ENCODE measurements at places on chromosomes 5 and 9.

DNA sequence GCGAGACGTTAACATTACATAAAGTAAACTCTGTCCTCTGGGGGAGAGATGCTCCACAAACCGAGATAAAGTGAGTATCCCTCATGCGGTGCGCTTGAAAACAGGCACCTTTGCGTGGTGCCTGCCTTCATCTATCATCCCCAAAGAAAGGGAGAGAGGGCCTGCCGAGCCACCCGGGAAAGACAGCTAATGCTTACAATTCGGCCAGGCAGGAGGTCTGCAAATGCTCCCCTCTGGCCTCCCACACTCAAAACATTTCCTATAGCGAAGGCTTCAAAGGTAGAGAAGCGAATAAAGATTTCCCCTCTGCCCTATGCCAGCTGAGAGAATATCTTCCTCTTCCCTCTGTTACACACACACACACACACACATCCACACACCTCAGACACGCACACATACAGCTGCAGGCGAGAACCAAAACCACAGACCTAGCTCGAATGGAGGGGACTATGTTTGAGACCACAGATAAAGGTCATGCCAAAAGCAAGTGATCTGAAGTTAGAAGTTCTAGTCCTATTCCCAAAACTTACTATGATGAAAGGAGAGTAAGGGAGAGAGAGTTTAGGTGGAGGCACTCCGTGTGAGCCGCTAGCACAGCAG, 132.8 kb downstream of the CRB2 start:
- DNase-seq, result no peak

DNA sequence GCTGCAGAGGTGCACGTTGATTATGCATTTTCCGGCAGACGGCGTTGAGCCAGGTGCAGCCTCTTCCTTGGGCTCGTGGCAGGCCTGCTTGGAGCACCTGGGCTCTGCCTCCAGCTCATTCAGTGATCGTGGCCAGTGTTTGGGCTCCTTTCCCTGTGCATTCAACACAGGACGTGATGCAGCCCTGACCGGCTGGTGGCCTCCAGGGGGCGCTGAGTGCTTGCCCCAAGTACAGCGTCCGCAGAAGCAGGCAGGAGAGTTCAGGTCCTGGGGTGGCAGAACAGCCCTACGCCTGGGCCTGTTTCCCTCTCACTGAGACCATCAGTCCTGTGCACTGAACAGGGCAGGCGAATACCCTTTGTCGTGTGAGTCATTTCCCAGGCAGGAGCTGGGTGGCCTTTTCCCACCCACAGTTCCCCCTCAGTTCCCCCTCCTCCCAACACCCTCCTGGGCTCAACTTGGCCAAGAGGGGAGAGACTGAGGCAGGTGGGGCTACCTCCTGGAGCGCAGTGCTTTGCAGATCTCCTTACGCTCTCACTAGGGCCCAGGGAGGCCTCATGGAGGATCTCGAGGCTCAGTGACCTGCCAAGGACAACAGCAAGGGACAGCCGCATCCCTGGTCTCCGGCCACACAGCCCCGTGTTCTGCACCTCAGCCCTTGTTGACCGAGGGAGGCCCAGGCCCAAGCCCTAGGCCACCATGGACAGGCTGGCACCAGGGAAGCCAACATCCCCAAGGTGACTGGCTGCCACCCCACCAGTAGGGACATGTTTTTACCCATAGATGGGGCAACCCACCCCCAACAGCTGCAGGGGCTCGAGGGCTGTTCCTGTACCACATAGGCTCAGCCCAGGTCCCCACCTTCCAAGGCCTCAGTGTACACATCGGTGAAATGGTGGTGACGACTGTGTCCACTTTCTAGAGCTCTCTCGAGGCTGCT, 52.9 kb downstream of the LRSAM1 start:
- DNase-seq, result peak; percentile 6

DNA sequence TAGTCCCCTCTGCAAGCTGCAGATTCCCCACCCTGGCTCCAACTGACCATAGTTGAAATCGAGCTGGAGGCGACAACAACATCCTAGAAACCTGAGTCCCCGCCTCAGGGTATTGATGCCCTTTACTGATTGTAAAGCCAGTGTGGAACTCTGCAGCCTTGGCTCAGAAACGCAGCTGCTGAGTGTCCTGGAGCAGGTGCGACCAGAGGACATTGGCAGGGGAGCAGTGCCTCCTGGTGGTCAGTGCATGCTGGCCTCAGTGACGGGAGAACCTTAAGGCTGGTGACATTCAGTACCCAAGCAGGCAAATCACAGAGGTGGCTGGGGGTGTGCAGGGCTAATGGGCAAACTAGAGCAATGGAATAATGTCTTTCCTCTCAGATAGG, 20.4 kb upstream of the ZNF354B start:
- no peak for DNase-seq

GRCh38 chr5:83718195-83718825, 2.3 kb downstream of the HAPLN1 start:
- DNase-seq, result peak; percentile 19

- DNase-seq, result no peak
Observed at GRCh38 chr9:28264368-28264767, 691.1 kb upstream of the C9orf72 start.

GRCh38 chr9:18333157-18333556, 140.8 kb upstream of the ADAMTSL1 start:
- no peak for DNase-seq

- no peak for DNase-seq
Observed at GRCh38 chr5:110590187-110590586, 136.3 kb downstream of the TMEM232 start.

- no peak for DNase-seq
Observed at GRCh38 chr5:41748631-41749030, 121.6 kb downstream of the OXCT1 start.

DNA sequence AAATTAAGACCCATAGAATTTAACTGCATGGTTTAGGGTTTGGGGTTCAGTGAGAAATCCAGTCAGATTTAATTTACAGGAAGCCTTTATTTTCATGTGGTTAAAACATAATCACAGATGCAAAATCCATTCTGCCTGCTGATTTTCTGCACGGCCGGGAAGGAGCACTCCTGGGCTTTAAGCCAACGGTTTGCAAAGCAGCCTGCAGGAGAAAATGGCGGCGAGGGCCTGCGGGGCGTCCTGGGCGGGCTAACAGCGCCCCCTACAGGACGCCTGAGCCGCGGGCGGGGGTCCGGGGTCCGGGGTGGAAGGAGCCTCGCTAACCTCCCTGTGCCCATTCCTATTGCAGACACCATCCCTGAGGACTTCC, 47.6 kb downstream of the THBS4 start:
- DNase-seq, result peak; percentile 62

DNA sequence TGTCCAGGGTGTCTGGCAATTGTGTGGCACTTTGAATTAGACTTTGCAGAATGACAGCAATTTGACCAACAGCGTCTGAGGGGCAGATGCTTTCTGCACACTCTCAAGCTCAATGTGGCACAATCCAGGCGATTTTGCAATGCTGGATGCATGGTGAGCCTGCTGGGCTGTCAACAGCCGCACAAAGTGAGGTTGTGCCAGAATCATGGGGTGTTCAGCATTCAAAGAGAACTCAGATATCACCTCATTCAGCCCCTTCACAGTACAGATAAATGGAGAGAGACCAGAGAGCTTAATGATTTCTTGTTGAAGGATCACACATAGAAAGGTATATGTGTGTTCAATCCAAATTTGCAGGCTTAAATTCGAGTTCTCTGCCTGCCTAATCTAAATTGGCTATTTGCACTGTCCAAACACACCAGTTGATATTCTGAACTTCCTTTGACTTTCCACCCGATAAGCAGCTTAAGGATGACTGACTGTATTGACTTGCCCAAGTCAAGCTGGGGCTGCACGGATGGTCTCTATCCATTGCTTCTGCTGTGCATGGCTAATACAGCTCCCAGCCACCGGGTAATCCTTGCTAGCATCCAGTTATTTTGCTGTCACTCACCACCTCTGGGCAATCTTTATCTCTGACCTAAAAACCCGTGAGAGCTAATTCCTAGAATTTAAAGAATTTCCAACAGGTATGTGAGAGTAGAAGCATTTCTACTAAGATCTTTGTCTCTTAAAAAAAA, 157.9 kb upstream of the TAS2R1 start:
- DNase-seq, result no peak

GRCh38 chr9:90803860-90804593, 2.4 kb downstream of the SYK start:
- DNase-seq, result peak; percentile 23

DNA sequence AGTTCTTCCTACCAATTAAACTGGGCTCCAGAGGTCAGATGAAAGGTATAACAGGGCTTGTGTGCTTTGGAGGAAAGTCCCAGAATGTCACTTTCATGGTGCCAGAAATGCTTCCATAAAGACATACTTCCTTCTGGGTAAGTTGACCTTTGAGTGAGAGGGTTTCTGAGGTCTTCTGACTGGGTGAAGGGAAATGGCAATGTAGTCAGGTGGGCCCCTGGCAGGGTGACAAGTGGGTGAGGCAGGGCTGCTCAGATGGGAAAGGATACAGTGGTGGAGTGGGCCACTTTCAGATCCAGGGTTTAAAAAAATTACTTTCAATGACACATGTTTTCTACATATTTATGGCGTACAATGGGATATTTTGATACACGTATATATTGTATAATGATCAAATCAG, 136.5 kb upstream of the PITX1 start:
- no peak for DNase-seq

- no peak for DNase-seq
Observed at GRCh38 chr9:98226516-98226915, 28.9 kb downstream of the TBC1D2 start.

GRCh38 chr9:6715755-6716643, 41.8 kb upstream of the KDM4C start:
- no peak for DNase-seq

- DNase-seq, result no peak
Observed at GRCh38 chr5:157326440-157327005, 60.6 kb downstream of the CYFIP2 start.

DNA sequence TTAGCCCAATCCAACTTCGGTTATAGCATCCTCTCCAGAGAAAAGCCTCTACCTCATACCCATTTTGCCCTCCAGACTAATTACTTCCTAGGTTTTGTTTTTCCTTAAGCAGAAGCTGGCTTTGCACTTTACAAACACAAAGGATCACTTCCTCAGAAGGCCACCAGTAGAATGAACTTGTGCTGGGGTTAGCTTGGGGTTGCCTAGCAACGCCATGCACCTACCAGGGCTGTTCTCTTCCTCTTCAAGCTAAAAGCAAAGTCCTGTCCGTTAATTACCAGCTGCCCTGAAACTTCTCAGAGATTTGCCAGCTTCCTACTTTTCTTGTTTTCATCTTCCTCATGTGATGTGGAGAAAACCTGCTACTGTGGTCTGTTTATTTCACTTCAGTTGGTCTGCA, 132.0 kb upstream of the WWC1 start:
- peak; percentile 65 for DNase-seq

DNA sequence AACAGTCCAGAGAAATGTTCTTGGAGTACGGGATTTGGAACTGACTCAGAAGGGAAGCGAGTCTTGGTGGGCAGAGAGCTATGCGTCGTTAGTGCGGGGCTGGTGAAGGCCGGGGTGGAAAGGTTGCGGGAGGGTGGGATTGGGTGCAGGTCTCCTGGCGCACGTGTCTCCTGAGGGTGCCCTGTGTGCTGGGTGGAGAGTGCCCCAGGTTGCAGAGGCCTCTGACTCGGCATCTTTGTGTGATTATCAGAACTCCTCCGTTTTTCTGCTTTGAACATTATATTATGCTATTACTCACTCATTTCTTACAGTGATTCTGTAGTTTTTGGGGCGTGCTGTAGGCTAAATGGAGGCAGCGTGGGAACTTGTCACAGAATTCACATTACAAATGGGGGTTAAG, 11.4 kb downstream of the CEP72 start:
- DNase-seq, result no peak

GRCh38 chr5:14937254-14937653, 65.7 kb upstream of the ANKH start:
- no peak for DNase-seq

DNA sequence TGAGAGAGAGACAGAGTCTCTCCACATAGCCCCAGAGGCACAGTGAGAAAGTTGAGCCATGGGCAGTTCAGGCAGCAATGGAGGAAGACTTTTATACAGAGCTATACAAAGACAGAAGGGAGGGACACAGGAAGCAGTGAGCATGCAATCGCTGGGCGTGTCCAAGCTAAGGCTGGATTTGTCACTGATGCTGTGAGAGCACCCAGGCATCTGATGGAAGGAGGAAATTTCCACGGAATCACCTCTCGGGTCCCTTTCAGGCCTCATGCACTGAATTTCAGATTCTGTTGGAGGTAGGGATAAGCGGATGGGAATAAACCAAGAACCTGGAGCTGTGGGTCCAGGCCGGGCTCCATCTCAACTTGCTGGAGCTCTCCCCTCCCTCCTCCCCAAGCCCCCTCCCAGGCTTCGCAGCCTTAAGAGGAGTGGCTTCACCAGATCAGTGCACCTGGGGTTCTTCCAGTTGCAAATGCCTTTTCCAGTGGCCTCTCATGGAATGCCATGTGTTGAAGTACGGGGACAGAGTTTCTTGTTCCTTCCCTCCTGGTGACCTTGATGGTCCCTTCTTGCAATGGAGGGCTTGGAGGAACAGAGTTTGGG, 114.8 kb upstream of the ALDH1B1 start:
- no peak for DNase-seq

DNA sequence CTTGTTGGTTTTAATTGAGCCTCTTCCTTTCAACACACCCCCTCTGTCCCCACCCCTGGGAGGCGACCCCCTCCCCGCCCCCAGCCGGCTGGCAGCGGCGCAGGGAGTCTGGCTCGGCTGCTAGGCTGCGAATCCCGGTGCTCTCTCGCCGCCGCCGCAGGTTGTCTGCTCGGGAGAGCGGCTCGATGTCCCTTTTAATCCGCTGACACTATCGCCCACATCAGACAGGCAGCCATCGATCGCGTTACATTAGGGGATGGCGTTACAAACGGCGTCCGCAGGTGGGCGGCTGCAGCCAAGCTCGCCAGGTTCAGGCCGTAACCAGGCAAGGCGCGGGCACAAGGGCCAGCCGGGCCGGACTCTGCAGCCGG, 1.3 kb downstream of the NR2F1-AS1 start:
- no peak for DNase-seq

DNA sequence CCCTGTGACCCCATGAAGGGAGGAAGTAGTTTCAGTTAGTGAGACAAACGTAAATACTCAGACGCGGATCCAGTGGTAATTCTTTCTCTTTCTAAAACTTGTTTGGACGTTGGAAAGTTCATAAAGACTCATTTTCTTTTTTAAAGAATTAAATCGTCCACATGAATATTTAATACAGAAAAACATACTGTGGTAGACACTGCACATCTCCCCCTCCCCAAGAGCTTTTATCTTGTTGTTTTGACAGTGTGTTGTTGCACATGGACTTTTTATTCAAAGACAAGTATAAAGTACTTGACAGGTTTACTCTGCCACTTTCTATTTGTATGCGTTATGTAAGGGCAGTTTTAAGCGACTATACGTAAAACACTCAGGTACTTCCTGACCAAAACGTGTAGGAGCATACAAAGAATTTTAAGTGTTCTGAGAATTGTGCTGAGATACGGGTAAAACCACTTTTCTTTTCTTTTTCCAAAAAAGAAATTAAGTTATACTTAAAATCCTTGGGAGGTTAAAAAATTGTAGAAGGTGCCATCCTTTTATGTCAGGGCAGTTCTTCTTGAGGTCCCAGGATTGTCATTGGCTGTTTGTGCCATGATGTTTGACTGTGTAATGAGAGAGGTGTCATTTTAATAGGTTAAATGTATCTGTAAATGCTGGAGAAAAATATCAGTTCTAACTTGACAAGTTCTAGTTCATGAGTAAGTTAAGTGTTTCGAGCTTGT, 1.3 kb downstream of the NIPBL start:
- peak; percentile 41 for DNase-seq

- no peak for DNase-seq
Observed at GRCh38 chr5:39892708-39893107, 467.9 kb upstream of the DAB2 start.

GRCh38 chr9:129783516-129784361, 19.2 kb upstream of the TOR1B start:
- DNase-seq, result peak; percentile 37
